ENCODE measurements at places on chromosomes 7 and 10.
A peak's percentile ranks its signal among the peaks of the same experiment; 100 is the strongest.

GRCh38 chr7:146366938-146367337 is 250.3 kb downstream of the CNTNAP2 start:
- no peak for DNase-seq

DNA sequence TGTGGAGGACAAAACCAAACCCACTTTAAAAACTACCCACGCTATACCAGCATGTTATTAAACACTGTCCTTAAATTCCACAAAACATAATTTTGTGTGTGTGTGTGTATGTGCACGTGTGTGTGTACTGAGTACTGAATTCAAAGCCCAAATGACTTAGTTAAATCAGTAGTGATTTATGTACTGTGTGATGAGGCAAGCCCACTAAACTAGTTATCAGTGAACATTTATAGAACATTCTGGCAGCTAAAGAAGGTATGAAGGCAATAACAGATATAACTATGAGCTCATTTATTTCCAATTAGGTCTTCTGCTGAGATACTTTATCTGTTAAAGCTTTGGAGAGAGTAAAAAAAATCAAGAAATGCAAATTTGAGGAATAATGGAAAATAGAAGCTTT is 115.1 kb downstream of the CPED1 start:
- no peak for DNase-seq

- DNase-seq: no peak
These were observed 749.4 kb downstream of the XPNPEP1 start for GRCh38 chr10:109173937-109174336.

DNA sequence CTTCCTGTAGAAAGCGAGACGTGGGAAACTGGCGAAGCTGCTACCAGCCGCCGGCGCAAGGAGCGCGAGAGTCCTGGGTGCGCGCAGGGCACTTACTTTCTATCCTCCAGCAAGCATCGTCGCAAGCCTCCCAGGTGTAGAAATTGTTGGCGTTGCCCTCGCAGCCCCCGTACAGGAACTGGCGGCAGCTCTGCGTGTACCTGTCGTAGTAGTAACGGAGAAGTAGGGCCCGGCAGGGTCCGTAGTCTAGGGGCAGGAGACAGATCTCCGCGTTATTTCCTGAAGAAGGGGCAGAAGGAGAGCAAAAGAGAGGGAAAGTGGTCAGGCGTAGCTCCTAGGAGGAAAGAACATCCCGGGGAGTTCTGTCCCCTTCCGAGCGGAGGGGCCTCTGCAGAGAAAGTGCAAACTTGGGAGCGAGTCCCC is 501 bp downstream of the TFPI2 start:
- no peak for DNase-seq

DNA sequence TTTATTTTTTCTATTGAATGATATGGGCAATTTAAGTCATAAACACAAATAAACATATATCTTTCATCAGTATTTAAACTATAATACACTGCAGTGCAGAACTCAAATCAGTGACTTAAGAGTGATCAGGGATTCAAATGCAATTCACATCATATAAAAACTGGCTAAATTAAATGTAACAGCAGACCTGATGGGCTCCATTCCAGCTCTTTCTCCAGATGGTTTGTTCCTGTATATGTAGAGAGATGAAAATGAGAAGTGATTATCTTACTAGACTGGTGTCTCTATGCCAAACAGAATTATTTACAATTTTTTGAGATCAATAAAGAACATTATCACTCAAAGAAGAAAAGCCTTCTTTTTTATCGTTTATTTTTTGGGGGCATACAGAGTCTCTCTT is 568.8 kb upstream of the ADARB2 start:
- DNase-seq: no peak

DNA sequence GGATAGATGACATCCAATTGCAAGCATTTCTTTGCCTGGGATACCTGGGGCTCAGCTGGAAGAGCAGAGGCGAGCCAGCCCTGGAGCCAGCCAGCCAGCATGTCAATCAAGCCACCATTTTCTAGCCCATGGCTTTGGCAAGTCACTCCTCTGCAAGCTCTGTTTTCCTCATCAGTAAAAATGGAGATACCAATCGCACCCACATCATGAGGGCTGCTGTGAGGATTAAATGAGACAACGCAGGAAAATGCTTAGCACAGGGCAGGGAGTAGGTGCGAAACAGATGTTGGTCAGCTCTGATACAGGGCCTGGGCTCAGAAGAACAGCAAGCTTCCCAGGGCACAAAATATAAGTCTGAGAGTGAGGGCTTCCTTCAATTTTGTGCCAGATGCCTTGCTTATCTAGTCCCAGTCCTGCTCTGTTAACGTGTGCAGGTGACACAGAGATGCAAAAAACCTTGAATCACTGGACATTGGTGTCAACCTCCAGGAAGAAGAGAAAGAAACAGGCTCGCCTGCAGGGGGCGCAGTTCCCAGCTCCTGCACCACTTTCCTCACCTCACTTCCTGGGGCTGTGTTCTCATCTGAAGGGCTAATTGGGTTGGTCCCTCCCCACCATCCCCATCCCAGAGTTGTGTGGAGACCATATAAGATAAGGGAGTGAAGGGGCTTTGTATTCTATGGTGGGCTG is 72.8 kb upstream of the CACUL1 start:
- DNase-seq: no peak

DNA sequence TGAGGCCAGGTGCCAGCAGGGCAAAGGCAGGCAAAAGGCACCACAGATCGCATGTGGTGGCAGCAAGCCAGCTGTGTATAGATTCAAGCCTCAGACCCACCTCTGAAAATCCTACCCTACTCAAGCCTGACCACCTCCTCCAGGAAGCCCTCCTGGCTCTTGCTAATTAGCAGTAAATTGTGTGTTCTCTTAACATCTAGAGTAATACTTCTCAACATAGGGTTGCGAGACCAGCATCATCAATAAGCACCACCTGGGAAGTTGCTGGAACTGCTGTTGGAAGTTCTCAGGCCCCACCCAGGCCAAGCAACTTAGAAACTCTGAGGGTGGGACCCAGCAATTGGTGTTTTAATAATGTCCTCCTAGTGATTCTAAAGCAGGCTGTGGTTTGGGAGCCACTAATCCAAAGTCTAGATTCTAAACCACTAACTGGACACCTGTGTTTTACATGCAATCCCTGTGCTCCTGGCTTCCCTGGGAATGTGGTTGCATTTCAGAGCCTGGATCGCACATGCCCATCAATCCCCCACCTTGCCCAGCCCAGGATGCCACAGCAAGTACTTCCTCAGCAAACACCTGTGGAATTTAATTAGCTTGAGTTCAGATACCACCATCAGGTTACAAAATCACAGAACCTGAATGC is 46.2 kb downstream of the KCNMA1 start:
- no peak for DNase-seq

GRCh38 chr7:138204982-138205298 is 128.7 kb downstream of the AKR1D1 start:
- DNase-seq: no peak

- no peak for DNase-seq
These were observed 60.6 kb upstream of the DNAAF5 start for GRCh38 chr7:665736-666453.

DNA sequence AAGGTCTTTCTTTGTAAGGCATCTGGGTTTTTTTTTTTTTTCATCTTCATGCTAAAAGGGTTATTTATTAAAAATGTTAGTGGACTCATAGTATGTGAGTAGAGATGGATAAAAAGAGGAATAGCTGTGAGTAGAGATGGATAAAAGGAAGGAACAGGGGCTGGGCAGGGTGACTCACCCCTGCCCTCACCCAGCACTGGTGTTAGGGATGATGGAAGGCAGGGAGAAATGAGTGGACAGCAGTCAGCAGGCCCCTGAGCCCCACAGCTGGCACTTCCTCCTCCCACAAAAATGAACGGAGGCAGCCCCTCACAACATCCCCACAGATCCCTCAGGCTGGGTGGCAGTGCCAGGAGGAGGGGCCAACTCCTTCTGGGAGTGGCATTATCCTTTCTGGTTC is 39.3 kb downstream of the ANTXRL start:
- no peak for DNase-seq

DNA sequence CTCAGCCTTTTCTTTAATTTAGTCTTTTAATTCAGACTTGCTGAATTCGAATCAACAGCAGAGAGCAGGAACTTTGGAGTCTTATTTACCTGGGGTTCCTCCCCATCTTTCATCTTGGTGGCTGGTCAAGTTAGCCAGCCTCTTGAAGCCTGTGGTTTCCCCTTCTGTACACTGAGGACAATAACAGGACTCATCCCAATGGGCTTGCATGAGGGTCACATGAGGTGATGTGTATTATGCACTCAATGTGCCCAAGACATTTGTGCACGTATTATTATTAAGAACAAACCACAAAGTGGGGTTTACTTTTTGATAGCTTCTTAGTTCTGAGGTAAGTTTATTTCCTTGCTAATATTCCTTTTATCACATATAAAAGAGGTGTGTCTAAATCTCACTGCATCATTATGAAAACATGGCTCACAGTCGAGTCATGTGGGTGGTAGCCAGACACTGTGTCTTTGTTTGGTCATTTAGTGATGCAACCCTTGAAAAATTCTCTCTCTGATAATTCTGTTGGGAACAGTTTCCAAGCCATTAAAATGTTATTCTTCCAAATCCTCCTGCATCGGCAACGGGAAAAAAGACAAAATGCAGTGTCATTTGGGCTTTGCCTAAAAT is 86.5 kb upstream of the GRB10 start:
- no peak for DNase-seq

- DNase-seq: peak; percentile 16
These were observed 299.9 kb downstream of the GRID1 start for GRCh38 chr10:86066696-86067095.

DNA sequence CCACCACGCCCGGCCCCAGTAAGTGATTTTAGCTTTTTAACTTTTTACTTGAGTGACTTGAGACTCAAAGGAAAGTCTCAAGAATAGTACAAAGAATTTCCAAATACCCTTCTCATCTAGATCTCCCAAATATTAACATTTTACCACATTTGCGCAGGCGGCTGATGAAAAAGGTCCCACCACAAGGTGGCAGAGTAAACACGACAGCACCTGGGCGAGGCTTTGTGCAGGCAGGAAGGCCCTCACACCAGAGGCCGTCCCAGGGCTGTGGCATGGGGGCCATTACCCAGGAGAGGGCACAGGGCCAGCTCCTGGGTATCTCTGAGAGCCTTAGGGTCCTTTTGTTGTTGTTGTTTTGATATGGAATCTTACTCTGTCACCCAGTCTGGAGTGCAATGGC is 50.0 kb upstream of the WIPI2 start:
- no peak for DNase-seq

DNA sequence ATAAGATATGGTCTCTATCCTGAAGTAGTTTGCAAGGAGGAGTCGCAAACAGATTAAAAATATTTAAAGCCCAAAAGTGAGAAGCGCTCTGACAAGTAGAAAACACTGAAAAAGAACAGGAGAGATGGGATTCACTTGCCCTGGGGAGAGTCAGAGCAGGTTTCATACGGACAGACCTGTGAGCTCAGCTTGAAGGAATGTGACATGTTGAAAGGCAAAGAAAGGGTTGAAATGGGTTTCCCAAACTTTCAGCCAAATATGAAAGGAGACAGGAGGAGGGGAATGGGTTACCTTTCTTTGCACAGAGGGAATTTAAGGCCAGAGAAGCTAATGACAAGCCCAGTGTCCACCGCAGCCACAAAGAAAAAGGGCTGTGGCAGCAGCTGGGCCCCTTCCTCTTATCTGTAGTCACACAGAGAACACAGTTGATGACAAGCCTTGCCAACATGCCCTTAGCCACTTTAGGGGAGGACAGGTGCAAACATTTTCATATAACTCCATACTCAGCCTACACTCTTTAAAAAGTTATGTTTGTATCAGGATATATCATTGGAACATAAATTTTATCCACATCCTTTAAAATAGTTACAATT is 14.9 kb downstream of the HOXA1 start:
- no peak for DNase-seq

GRCh38 chr7:85226361-85227085 is 39.7 kb upstream of the SEMA3D start:
- no peak for DNase-seq

- no peak for DNase-seq
These were observed 10.3 kb upstream of the STK17A start for GRCh38 chr7:43572516-43573049.

DNA sequence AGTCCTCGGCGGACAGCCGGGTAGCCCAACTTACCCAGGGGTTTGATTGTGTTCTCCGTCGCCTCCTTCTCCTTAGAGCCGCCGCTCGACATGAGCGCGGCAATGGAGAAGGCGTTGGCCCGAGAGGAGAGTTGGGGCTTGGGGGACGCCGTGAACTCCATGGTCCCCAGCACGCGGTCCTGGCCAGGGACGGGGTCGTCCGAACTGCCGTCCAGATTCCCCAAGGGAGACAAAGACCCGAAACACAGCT is 515 bp downstream of the TBX20 start:
- DNase-seq: no peak

GRCh38 chr10:101351477-101351876 is 2.5 kb upstream of the BTRC start:
- no peak for DNase-seq

DNA sequence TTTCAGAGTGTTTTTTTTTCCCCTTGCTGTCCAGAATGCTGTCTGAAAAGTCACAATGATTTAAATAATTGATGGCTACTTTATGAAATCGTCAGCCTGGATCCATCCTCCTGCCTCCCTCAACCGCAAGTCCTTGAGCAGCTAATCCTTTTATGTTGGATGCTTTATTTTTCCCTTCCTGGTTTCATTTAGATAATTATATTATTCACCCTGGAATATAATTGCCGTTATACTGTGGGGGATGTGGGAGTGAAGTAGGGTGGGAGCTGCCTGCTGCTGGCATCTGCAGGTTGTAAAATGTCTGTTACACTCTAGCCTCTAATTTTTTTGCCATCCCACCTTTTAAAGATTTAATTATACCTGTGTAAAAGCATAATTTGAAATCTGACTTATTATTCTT is 290.5 kb upstream of the LRGUK start:
- no peak for DNase-seq

All from coronary artery (tissue), 2 donors.